ENCODE measurements at places on chromosomes 1 and 21.

- no peak for DNase-seq
Measured at GRCh38 chr1:119358636-119359035, 9.9 kb upstream of the HAO2 start.

- no peak for DNase-seq
Measured at GRCh38 chr1:76727520-76727919, 139.8 kb upstream of the ST6GALNAC5 start.

DNA sequence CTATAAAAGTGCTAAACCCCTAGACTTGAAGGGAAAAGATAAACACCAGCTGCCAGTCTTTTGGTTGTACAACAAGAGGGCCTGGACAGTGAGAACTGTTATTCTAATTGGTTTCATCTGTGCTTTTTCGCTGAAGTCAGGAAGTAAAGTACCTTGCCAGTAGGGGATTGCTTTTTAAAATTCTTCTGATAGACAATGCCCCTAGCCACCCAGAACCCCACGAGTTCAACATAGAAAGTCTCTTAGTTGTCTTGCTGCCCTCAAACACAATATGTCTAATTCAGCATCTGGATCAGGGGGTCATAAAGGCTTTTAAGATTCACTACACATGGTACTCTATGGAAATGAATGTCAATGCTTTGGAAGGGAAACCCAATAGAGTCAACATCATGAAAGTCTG, 289.2 kb downstream of the TBX15 start:
- DNase-seq: no peak

GRCh38 chr1:51215169-51215568, 20.9 kb upstream of the RNF11 start:
- DNase-seq: no peak

DNA sequence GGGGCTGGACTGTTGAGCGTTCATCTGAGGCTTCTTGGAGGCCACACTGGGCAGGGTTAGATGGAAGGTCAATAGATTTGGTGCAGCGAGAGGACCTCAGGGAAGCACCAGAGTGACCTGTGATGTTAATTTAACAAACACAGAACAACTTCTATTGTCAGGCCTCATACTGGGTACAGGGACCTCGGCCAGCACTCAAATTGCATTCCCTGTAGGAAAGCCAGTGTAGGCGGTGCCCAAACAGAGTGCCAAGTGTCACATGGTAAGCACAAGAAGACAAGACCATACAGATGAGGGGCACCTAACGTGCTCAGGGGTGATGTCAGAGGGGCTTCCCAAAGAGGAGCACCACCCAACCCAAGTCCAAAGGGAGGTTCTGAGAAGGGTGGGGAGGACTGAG, 1.3 kb downstream of the TMEM269 start:
- no peak for DNase-seq

GRCh38 chr1:172442404-172442803, 1.5 kb downstream of the PIGC start:
- no peak for DNase-seq

DNA sequence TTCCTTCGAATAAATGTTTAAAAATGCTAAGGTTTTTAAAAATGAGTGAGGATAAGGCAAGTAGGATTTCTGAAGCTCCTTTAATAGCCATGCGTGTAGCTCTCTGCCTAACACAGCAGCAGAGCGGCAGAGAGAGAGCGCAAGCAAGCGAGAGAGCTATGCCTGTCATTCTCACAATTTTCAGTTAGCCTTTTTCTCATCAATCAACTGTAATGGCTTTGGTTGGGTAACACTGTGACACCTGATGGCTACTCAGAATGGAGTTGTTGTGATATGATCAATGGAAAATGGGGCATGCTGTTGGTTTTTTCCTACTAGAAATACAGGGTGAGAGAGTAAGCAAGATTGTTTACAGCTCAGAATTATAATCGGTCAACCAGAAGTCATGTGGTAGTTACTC, 198.4 kb downstream of the RPS6KC1 start:
- no peak for DNase-seq

- DNase-seq: no peak
Measured at GRCh38 chr21:37251294-37251634, 15.9 kb downstream of the VPS26C start.

- DNase-seq: no peak
Measured at GRCh38 chr21:31727181-31727580, 4.7 kb downstream of the SCAF4 start.

- DNase-seq: no peak
Measured at GRCh38 chr1:166811691-166812090, 27.6 kb upstream of the POGK start.

GRCh38 chr1:245397771-245398170, 243.0 kb downstream of the KIF26B start:
- DNase-seq: no peak

DNA sequence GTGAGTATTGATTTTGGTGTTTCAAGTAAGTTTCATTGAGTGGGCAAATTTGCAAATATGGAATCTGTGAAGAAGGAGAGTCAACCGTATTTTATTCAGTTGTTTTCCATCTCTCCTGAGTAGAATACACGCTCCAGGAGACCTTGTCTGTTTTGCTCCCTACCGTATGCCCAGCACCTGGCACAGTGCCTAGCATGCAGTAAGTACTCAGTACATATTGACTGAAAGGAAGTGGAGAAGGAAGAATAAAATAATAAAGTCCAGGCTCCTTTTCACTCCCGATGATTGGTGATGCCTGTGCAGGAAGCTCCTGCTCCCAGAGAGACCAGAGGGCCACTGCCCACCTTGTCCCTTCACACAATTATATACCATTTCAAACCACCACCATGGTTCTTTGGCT, 59.4 kb upstream of the NEK2 start:
- no peak for DNase-seq

DNA sequence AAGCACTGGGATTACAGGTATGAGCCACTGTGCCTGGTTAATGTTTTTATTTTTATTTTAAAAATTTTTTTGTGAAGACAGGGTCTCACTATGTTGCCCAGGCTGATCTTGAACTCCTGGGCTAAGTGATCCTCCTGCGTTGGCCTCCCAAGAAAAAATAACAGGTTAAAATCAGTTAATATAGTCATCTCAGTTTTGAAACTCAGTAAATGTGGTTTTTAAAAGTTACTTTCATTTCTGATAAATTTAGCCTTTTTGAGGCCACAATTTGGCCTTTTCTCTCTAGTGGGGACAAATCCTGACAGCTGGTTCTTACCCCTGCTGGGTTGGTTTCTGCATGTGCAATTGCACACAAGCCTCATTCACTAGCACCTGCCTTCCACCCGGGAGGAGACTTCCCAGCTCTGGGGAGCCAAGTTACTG, 13.3 kb downstream of the PMF1 start:
- DNase-seq: no peak

DNA sequence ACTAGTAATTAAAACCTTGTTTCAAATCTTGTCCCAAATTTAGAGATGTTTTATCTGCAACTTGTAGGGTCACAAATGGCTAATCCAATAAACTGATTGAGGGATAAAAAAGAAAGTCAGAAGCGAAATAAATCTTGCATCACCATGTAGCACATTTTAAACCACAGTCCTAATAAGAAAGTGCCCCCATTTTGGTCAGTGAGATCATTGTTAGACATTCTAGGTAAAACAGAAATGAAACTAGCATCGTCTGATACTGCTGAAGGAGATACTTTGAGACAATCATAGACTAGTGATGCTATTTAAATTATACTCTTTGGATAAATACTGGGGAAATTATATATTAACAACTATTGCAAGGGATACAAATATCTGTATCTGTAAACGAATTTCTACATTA, 247.9 kb downstream of the AMY1C start:
- DNase-seq: no peak

DNA sequence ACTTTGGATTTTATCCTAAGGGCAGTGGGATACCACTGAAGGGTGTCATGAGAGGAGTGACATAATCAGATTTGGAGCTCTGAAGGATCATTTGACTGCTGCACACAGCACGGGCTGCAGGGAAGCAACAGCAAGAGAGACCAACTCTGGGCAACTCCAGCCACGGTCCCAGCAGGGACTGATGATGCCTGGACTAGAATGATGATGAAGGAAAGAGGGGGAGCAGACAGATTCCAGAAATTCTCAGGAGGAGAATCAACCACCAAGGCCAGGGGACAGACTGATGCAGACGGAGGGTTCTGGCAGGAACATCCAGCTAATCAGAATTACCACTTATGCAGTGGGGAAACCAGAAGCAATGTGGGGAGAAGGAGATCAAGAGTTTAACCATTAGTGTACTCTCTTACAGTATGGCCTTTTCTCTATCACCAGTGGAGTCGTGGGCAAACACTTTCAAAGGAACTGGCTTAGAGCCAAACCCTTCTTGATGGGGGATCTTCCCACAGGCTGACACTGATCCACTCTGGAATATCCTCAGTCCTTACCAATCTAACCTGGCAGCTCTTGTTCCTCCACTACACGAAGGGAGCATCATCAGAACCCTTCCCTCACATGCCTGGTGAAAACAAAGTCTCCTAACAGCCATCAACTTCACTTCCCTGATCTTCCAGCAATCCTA, 3.3 kb downstream of the URB1 start:
- no peak for DNase-seq

DNA sequence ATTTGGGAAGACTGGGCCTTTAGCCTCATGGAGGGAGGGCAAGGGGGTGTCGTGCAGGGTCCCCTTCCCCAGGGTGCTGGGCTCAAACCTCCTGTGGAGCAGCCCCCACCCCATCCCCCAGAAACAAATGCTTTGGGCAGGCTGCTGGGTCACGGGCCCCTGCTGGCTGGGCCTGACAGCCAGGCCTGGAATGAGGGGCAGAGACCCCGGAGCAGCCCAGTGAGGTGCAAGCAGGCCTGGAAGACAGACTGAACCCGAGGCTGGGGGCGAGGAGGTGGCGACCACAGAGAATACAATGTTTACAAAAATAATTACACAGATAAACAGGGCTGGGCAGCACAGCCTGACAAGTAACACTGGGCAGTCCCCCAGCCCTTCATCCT, 5.3 kb downstream of the CCDC24 start:
- no peak for DNase-seq

DNA sequence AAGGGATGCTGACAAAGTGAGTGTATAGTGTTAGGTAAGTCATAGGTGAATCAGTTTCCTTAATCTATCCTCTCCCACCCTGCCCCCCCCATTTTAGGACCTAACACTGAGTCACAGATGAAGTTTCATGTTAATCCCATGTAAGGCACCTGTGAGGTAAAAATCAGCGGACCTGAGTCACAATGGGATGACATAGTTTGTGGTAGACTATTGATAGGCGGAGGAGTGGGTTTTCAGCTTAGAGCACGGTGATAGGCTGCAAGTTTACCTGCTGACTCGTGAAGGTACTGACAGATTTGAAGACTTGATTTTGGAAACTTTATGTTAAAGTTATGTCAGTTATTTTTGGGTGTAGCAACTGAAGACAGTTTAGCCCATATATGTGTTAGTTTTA, 1.7 kb downstream of the TOR1AIP1 start:
- peak; percentile 86 for DNase-seq

- no peak for DNase-seq
Measured at GRCh38 chr21:25552856-25553255, 54.4 kb downstream of the MRPL39 start.

GRCh38 chr1:71231751-71232150, 150.9 kb upstream of the ZRANB2 start:
- no peak for DNase-seq

DNA sequence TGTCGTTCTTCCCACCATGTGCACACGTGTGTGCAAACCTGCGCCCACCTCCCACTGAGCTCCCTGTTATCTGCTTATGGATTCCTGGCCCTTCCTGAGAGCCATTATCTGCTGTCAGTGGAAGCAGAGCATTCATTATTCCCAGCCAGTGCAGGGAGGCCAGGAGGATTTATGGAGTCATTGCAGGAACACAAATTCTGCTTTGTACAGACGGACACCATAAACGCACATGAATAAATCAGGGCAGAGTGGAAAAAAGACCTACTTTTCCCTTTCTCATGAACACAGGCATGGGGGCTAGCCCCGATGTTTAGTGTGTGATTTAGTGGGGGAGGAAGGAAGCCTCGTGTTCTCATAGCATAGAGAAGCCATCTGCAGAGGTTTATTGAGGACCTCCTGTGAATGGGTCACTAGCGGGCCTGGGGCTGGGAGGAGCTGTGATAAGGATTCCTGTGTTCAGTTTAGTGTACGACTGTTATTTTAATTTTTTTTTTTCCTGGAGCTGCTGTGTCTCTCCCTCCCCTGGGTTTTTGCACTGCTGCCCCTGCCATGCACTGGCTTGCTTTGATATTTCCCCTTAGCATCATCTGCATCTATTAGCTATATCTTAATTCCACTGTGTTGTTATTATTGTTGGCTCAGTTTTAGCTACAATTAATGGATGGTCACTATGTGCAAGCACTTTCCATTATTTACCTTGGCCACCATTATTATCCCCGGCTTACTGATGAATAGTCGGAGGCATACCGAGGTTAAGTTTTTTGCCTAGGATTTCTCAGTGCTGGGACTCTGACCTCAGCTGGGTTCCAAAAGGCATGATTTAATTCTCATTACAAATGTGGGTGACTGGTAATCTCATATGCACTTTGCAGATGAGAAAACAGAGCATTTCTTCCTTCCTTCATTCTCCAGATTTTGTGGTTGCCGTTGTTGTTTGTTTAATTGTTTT, 33.0 kb downstream of the HUNK start:
- no peak for DNase-seq

- no peak for DNase-seq
Measured at GRCh38 chr1:151995774-151996173, 2.1 kb upstream of the S100A10 start.

DNA sequence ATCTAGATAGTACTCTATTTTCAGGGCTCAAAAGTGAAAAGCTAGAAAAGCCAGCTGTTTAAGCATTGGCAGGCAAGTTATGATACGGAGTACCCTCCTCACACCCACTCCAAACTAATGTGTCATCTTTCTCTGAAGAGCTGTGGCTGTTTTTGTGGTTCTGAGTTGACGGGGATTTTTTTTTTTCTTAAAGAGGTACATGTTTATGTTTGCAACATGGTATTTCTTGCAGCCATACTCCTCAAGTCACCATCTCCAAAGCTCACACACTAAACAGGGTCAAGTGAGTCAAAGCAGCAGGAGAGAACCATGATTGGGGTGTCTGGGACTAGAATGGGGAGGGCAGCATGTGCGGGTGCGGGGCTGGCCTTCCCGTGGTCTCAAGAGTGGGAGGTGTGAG, 347.2 kb downstream of the DISC1 start:
- peak; percentile 12 for DNase-seq

DNA sequence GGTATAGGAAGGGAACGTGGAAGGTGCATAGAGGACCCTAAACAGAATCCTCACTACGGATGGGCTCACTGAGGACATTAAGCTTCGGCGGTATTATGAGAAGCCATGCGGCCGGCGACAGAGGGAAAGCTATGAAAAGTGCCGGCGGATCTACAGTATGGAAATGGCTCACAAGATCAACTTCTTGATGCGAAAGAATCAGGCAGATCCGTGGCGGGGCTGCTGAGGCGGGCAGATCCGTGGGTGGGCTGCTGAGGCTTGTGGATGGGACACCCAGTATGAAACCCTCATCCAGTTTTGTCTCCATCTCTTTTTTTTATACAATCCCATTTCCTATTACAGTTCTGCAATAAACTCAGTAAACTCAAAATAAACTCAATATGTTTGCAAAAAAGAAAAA, 95.8 kb downstream of the CRB1 start:
- no peak for DNase-seq

- DNase-seq: no peak
Measured at GRCh38 chr1:169316556-169316955, 51.0 kb downstream of the NME7 start.
